CD4-positive, alpha-beta T cell treated with Interleukin-1 beta for 1 hour (primary cell): ENCODE measurements at places on chromosomes 4 and X.

GRCh38 chr4:181982856-181983255 is 260.3 kb upstream of the TENM3 start:
- no peak for DNase-seq

- no peak for DNase-seq
These were observed 60.1 kb upstream of the PLAC1 start for GRCh38 chrX:134718105-134718965.

GRCh38 chr4:29085748-29086147 is 1634.4 kb upstream of the PCDH7 start:
- no peak for DNase-seq

DNA sequence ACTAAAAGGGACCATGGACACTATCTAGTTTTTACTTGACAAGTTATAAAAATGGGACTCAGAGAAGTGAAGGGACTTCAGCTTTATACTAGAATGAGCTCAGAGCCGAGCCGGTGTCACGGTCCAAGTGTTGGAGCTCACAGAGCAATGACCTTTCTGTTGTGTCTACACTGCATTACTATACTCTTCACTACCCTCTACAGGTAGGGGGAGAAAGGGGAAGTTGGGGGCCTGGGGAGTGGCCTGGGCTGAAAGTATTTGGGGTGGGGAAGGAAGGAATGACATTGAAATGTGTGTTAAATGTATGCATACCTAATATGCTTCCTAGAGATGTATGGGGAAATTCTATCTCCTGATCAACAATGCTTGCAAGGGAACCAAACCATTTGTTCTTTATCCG is 48.8 kb upstream of the HHIP start:
- no peak for DNase-seq

GRCh38 chr4:39278476-39278875 is 87.7 kb downstream of the RFC1 start:
- no peak for DNase-seq
